ENCODE measurements at places on chromosomes 7 and 10.

- no peak for DNase-seq
These were observed 33.3 kb upstream of the MNX1 start for GRCh38 chr7:157043745-157044144.

DNA sequence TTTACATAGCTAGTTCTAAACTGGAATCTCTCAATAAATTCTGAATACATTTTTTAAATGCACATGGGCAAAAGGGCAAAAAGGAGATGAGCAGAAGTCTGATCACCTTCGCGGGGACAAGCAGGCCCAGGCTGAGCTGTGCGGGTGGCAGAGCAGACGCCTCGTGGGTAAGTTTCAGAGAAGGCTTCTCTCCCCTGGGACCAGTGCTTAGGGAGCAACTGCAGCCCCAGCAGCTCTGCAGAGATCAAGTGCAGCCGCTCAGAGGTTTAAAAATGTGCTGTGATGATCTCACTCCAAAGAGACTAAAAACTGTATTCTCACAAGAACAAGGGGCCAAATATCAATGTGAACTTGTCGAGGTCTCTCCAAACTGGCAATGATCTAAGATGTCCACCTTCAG lies 264.3 kb upstream of the RNF32 start:
- DNase-seq: no peak

- DNase-seq: no peak
These were observed 2.0 kb upstream of the HEPACAM2 start for GRCh38 chr7:93228302-93228701.

- DNase-seq: no peak
These were observed 28.2 kb downstream of the SGPL1 start for GRCh38 chr10:70843776-70844489.

DNA sequence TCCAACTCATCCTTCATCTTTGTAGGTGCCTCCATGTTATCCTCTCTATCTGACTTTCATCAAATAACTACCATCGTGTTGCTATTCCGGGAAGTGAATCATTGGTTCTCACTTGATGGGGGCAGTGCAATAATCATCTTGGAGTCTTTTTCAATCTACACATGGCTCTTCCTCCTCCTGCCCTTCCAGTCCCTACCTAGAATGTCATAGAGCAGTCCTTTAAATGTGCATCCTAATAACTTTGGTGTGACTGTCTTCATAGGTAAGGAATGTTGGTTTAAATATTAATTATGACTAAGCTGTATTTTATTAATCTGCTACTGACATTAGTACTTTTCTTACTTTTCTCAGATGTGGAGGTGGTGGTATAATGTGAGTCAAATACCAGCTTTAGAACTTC lies 8.4 kb upstream of the CDK14 start:
- no peak for DNase-seq

- DNase-seq: no peak
These were observed 342.2 kb upstream of the MKI67 start for GRCh38 chr10:128468462-128468861.

DNA sequence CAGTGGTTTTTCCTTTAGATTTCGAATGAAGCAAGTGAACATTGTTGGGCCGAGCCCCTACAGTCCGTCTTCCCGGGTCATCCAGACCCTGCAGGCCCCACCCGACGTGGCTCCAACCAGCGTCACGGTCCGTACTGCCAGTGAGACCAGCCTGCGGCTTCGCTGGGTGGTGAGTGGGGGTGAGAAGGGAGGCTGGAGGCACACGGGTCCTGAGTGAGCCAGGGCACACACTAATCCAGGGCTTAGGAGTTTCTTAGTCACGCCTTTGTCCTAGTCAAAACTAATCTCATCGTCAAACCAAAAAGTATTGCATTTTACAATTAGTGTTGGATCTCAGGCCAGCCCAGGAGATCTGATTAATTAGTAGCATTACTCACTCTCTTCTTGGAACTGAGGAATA lies 568.8 kb upstream of the FOXK1 start:
- no peak for DNase-seq

- DNase-seq: no peak
These were observed 103.1 kb downstream of the PRKAG2 start for GRCh38 chr7:151773797-151774196.

DNA sequence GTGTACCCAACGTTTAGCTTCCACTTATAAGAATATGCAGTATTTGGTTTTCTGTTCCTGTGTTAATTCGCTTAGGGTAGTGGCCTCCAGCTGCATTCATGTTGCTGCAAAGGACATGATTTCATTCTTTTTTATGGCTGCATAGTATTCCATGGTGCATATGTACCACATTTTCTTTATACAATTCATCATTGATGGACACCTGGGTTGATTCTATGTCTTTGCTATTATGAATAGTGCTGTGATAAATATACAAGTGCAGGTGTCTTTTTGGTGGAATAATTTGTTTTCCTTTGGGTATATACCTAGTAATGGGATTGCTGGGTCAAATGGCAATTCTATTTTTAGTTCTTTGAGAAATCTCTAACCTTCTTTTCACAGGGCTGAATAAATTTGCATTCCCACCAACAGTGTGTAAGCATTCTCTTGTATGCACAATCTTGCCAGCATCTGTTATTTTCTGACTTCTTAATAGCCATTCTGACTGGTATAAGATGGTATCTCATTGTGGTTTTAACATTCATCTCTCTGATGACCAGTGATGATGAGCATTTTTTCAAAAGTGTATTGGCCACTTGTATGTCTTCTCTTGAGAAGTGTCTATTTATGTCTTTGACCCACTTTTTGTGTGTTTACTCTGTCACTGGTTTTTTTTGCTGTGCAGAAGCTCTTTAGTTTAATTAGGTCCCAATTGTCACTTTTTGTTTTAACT lies 72.5 kb upstream of the CC2D2B start:
- no peak for DNase-seq

GRCh38 chr10:78002541-78003288 lies 26.6 kb downstream of the POLR3A start:
- no peak for DNase-seq

DNA sequence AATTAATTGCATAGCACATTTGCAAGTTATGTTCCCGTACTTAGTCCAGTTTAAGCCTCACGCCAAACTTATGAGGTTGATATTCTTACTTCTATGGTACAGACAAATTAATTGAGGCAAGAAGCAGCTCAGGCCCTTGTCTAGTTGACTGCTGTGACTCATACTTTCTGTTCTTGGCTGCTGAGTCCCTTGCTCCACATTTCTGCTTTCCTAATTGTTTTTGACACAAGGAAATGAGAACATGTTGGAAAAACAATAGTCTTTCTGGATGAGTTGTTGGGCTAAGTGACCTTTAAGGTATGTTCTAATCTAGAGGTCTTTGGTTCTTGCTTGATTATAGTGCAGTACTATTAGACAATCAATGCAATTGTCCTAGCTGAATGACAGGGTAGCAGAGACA lies 331.8 kb downstream of the NRG3 start:
- no peak for DNase-seq

DNA sequence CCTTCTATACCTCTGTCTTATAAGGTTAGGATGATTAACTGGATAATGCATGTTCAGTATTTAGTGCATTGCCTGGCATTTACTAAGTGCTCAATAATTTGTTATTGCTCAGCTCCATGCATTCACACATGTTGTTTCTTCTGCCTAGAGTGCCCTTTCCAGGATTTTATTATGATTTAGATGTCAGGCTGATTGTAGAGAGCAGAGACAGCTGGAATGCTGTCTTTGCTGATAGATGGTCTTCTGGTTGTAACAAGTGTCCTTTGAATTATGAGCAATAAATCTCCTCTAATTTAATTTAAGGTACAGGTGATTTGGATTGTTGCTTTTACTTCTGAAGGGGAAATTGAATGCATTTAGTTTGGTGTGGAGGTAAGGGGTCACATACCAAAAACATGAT lies 548.0 kb downstream of the MAGI2 start:
- DNase-seq: no peak

DNA sequence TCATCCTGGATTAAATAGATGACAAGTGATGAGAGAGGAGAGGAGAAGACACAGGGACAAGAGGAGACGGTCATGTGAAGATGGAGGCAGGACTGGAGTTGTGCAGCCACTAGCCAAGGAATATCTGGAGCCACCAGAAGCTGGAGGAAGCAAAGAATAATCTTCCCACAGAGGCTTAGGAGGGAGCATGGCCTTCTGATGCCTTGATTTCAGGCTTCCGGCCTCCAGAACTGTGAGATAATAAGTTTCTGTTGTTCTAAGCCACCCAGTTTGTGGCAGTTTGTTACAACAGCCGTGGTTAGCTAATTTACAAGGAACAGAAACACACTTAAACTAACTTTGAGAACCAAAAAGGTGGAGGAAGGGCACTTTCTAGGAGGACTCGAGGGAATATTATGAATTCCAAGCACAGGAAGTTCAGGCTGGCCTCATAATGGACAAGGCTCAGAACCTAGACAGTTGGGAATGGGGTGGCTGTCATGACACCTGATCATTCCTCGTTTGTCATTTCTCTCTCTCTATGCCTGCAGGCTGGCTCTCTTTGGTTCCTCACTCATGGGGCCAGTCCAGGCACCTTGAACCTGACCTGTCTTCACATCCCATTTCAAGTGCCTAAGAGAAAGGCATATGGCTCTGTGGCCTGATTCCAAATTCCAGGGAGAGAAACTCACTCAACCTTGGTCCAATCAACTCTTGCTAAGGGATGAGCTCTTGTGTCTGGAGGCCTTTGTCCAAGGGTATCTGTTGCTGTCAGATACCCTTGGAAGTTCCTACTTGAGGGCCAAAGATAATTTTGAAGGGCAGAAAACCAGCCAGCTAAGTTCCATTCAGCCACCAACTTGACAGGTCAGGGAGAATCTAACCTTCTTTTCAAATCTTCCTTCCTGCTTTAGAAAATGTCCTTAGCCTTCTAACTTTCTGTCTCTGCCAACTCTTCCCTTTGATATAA lies 33.5 kb upstream of the PDZD8 start:
- DNase-seq: no peak

DNA sequence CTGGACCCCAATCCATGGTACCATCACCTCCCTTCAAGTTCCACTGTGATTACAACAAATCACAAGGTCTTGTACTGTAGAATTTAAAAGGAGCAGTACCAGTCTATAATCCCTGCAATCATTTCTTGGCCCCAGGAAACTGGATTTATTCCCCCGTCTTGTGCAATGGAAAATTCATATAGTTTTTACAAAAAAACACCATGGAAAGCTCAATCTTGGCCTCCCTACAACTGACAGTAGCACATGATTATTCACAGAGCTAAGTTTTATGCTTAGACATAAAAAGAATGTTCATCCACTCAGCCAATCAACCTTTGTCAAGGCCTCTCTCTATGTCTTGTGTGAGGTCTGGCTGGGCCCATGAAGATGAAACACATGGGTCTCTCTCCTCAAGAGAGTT lies 10.2 kb downstream of the DGKI start:
- DNase-seq: no peak

GRCh38 chr10:43408331-43408709 lies 666 bp downstream of the HNRNPF start:
- DNase-seq: no peak

- DNase-seq: no peak
These were observed 331.5 kb upstream of the NPVF start for GRCh38 chr7:25559581-25560367.

DNA sequence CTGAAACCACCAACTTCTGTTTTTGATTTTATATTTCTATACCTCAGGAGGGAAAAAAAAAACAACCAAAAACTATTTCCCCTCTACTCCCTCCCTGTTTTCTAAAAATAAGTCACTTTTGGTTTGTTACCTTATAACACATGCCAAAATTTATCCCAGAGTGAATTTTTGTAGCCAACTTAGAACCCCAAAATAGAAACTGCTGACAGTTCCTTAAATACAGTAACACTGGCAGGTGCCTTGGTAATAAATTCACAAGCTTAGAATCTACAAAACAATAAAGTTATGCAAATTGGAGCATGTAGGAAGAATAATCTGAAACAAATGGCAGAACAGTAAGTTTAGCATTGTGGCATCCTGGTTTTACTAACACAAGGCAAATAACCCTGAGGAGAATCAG lies 165.0 kb upstream of the HDAC9 start:
- no peak for DNase-seq

DNA sequence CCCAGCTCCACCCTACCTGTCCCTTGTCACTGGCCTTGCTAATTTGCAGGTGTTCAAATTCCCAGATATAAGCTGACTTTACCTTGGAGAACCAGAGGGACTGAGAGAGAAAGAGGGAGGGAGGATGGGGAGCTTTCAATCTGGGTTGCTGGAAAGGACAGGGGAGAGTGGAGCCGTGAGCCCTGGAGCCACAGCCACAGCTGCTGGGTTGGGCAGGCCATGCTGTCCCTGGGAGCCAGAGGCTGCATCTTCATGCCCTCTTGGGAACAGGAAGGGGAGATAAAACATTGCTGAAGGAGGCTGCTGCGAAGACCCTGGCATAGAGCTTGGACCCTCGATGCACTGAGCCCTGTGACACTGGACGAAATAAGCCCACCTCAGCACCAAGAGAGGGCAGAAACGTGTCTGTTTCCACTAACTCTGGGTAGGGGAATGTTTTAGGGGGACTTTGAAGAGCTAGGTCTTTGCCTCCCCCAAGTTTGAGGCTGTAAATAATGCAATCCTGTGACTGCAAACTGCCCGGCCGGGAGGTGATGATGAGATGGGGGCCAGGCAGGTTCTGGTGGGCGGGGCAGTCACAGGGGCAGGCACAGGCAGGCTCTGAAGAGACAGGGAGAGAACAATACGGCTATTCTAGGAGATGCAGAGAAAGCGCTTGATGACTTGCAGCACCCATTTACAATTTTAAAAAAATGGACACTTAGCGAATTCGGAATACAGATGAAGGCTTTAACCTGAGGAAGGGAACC lies 5.8 kb upstream of the JAKMIP3 start:
- no peak for DNase-seq

- no peak for DNase-seq
These were observed 3.4 kb downstream of the IFRD1 start for GRCh38 chr7:112453505-112454171.

DNA sequence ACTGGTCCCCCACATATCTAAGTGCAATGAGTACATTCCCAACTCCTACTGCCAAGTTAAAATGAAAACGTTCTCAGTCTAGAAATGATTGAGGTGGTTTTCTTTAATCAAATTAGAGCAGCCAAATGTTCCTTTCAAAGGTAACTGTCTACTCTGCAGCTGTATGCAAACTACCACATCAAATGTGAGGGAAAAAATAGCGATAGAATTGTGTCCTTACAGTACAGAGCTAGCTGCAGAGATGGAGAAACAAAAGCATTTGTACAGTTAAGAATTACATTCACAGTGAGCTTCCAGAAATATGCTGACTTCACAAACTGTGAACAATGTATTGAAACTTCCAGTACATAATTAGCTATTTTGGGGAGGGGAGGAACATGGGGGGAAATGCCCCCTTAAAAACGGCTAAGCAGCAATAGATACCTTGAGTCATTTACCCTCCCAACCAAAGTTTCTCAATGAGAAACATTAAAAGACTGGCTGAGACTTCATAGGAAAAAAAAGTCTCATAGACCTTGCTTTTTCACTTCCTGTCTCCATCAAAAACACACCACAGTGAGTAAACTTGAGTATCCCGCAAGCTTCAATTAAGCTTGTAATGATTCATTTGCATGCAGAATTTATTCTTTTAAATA lies 22.9 kb downstream of the CDK6 start:
- DNase-seq: peak; percentile 60

- DNase-seq: no peak
These were observed 124.2 kb downstream of the PLPP4 start for GRCh38 chr10:120580918-120581895.

Data from CD8-positive, alpha-beta T cell (primary cell).